ENCODE measurements at places on chromosomes 16 and 17.

DNA sequence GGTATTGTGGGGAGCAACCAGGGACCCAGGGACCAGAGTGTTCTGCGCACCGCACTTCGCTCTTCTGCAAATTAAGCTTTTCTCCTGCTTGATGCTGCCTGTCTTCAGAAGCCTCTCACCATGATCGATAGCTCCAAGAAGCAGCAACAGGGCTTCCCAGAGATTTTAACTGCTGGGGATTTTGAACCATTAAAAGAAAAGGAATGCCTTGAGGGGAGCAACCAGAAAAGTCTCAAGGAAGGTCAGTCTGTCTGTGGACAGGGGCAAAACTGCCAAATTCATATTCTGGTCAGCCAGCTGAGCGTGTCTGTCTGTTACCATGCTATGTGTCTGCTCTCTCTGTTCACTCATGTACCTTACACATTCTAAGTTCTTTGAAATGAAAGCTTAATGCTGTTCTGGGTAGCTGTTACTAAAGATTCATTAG, 115.7 kb downstream of the MRTFB start:
- no peaks in the 10 kb centered on the region for H3K27me3 ChIP-seq
- DNase-seq, result no peak
- H3K4me3 ChIP-seq, result no peak overlapping the region
- H3K27ac ChIP-seq, result no peak overlapping the region

GRCh38 chr17:80995131-80995530, 3.5 kb downstream of the CHMP6 start:
- peaks cover 56% of the 10 kb centered on the region for H3K4me1 ChIP-seq
- DNase-seq, result no peak
- H3K4me3 ChIP-seq, result no peak overlapping the region
- no peaks in the 10 kb centered on the region for H3K27me3 ChIP-seq

DNA sequence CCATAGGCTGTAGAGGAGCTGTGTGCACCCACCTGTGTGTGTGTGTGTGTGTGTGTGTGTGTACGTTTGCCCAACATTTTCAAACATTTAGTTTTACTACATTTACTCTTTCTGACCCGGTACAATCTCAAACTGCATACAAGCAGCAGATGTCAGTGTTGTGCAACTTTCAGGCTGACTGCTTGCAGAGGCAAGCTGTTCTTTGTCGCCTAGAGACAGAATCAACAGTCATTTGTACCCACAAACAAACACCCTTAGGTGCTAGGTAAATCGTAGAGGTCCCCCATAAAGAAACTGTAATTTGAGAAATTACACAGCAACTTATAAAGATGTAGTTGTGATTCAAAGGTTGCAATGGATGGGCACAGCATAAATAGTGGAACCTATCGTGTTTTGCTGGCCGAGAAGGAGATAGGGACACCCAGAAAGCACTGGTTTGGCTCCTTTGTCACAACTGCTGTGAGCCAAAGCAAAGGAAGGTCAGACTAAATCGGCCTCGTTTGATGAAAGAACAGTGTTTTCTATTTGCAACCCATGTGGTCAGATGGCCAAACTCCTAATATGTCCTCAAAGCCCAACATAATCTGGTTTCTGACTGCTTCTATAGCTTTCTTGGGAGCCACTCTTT, 478.4 kb downstream of the TOX3 start:
- no peak overlapping the region for H3K27ac ChIP-seq
- DNase-seq, result no peak

DNA sequence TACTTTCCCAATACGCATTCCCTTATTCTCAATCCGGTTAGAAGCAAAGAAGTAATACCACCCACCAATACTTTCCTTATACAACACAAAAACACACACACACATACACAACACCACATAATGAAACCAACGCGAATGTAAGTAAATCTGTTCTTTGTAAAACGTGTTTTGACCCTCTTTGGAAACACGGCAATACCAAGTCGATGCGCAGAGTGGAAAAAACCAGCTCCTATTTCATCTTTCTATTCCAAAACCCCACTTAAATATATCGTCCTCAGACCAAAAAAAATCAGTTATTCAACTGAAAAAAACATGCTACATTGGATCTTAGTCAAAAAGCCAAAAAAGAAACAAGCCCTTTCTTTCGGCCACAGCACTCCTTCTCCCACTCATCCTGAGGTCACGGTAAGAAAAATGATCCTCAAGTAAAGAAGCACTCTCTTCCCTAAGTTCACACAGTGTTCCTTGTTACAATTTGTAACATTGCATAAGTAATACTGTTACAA, 31.0 kb upstream of the ARL4D start:
- peak; percentile 100 for DNase-seq
- H3K4me1 ChIP-seq, result peaks cover 35% of the 10 kb centered on the region
- H3K4me3 ChIP-seq, result peak overlapping the region; percentile 39
- no peaks in the 10 kb centered on the region for H3K36me3 ChIP-seq
- peak overlapping the region; percentile 100 for H3K27ac ChIP-seq

- H3K36me3 ChIP-seq, result 0 out of 2 replicates have a peak, but pooled peaks cover 6% of the 10 kb centered on the region
- H3K4me1 ChIP-seq, result peaks cover 22% of the 10 kb centered on the region
- H3K4me3 ChIP-seq, result peak overlapping the region; percentile 60
- H3K27ac ChIP-seq, result peak overlapping the region; percentile 99
- peak; percentile 99 for DNase-seq
Measured at GRCh38 chr16:30378236-30379157, 3.9 kb downstream of the SEPTIN1 start.

All from SJSA1 (cell line).